ENCODE measurements at places on chromosomes 11 and 22. TPM values are rescaled to one million over a fixed set of nuclear protein-coding genes. Genes with fewer than 3 reads are reported as not detected.

DNA sequence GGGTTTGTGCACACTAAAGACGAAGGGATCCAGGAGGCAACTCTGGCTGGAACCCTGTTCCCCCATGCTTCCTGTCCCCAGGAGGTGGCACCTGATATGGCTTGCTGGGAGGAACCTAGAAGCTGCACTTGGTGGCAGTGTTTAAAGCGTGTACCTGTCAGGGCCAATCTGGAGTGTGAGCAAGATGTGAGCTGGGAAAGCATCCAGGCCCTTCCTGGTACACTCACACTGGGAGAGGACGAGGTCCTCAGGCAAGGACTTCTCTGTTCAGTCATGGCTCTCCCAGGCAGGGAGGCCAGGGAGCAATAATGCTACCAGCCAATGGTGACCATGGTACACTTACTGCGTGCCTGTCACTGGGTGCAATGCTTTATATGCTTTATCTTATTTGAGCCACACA, 130.7 kb upstream of the NECTIN1 start:
- DNase-seq = no peak

MMP8 gene
- not detected for total RNA-seq

P2RX6 gene
- 1.9 TPM for total RNA-seq

- DNase-seq = no peak
Observed at GRCh38 chr11:132848336-132848735, 684.0 kb downstream of the OPCML start.

DNA sequence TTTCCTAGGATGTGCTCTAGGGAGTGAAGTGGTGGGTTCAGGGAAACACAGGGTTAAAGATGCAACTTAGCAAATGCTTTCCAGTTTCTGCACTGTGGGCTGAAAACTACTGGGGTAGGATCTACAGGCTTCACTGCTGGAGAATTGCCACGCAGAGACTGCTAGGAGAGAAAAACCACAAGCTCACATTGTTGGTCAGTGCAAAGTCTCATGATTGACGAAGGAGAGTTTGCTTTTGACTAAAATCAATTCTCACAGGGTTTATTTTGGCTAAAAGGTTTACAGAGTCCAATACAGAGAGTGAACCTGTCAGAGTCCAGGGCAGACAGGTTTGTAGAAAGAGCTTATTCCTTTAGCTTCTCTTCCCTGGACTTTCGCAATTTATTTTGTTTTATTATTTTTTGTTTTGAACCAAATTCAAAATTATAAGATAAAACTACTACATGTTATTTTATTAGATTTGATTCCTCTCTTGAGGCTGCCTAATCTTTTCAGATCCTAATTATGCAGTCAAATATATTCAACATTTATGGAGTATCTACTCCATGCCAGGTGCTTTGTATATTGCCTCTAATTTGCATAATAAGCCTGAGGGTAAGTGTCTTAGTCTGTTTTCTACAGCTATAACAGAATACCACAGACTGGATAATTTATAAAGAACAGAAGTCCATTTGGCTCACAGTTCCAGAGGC, 64.7 kb downstream of the MTNR1B start:
- DNase-seq = no peak
